Esophagus squamous epithelium (tissue), 5 donors: ENCODE measurements at places on chromosomes 4 and X.

DNA sequence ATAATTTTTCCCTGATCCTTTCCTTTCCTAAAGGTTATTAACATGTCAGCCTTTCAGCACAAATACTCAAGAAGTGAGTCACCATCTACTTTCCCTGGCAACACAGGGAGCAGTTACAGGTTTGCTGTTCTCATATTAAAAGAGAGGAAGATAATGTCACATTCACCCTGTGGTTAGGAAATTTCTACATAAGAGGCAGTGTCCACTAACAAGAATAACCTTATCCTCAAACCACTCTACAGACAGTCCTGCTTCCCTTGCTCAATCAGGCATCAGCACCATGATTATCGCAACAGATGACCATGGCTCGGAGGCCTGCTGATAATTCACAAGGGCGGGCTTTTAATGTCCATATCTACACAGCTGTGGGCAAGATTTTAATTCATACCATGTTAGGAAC, 30.9 kb downstream of the RNF150 start:
- DNase-seq: no peak

- DNase-seq: no peak
Measured at GRCh38 chrX:29082558-29082957, 495.3 kb downstream of the IL1RAPL1 start.

GRCh38 chrX:2650865-2651264, 40.2 kb upstream of the CD99 start:
- DNase-seq: no peak

- DNase-seq: no peak
Measured at GRCh38 chr4:95386410-95386809, 162.4 kb downstream of the UNC5C start.

DNA sequence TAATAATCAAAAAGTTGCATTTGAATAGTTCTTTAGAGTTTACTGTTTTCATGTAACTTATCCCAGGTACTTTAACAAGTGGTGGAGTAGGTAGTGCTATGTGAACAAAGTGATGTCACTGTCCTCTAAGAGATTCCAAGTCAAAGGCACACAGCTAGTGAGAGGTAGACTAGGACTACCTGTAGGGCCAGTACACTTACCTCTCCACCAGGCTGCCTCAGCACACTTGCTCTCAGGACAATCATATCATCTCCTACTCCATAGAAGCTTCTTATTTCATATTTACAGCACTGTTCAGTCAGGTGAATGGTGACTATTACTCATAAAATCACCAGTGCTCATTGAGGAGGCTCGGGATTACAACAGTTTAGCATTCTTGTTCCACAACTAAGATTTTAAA, 173.0 kb upstream of the EMCN start:
- DNase-seq: no peak

DNA sequence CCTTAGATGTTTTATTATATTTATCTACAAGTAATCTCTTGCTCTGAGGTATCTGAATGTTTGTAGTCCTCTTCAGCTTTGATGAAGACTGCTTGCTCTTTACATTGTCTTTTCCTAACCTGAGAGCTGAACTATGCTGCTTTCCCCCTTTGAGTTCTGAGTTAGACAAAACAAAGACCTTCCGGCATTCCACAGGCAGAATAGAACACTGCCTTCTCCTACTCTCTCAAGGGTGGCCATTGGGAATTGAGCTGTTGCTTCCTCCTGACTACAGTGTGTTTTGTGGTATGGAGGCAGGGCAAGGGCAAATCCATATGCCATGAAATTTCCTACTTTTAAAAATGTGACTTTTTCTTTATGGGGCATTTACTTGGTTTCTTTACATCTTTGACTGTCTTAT, 841.0 kb downstream of the FAM133A start:
- no peak for DNase-seq

GRCh38 chr4:7127576-7127975, 59.7 kb upstream of the GRPEL1 start:
- no peak for DNase-seq

- DNase-seq: no peak
Measured at GRCh38 chrX:64570204-64570603, 175.0 kb upstream of the MTMR8 start.

DNA sequence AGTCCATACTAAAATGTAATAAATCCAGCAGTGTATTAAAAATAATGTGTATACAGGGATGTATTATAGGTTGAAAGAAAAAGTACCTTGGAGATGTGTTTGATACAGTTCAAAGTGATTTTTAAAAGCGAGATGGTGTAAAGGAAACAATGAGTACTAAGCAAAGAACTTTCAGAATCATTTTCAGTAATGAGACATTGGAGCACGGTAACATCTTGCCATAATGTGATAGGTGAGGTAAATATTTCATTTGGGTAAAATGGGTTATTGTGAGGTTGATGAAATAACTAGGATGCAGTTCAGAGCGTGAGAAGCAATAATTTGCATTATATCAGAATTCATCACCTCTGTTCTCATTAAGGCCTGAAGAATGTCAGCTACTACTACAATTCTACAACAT, 25.9 kb downstream of the EIF2S3 start:
- no peak for DNase-seq

GRCh38 chr4:153809916-153810810, 21.3 kb upstream of the SFRP2 start:
- DNase-seq: no peak

DNA sequence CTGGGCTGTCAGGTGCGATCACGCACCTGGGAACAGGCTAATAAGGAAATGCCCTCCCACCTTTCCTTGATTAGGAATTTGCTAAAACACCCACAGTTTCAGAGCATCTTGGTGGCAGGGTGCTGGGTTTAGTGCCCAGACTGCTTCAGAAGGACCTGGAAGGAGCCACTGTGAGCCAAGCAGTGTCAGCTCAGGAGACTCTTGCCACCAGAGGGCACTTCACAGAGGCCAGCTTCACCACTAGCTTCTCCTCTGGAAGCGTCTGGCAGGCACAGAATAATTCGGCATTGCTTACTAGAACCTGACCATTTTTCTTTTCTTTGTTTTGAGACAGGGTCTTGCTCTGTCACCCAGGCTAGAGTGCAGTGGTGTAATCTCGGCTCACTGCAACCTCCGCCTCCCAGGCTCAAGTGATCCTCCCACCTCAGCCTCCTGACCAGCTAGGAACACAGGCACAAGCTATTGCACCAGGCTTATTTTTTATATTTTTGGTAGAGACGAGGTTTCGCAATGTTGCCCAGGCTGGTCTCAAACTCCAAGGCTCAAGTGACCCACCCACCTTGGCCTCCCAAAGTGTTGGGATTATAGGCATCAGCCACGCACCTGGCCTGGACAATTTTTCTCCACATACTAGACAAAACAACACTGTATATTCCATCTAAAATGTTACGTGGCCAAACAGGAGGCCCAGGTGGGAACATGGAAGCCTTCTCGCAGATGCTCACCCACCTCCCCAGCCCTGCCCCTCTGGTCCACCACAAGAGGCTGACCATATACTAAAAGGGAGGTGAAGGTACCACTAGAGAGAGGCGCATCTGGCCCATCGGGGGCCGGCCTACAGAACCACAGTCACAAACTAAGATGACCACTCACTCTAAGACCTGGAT, 14.1 kb downstream of the NOP14 start:
- DNase-seq: no peak

DNA sequence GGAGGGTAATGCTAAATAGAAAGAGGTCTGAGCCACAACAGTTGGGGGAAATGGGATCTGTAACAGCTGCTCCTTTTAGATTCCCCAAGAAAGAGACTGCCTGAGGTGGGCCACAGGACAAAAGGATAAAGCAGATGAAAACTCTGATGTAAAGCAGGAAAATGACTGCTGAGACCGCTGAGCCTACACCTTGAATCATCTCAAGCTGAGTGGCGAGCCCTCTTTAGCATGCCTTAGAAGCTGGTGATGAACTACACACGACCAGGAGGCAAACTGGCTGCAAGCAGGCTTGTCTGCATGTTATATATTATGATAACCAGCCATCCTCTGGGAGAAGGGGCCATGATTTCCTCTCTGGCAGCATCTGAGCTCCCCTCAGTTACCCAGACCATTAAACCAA, 88.4 kb downstream of the TTC29 start:
- DNase-seq: no peak

- no peak for DNase-seq
Measured at GRCh38 chrX:107738272-107738671, 37.3 kb downstream of the TSC22D3 start.

DNA sequence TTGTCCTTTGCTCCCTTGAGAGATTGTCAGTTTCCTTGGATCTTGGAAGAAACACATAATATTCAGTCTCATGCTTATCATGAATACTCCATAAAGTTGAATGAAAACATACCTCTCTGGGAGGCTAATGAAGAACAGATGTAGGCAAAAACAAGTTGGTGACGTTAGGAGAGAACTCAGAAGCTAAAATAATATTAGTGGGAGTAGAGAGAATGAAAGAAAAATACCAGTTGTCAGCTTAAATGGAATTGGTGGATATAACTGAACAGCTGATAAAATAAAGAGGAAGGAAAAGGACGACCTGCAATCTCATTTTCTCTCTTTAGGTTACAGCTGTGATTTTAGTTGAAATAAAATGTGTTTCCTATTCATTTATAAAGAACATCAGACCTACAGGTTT, 124.8 kb downstream of the SNCA start:
- DNase-seq: no peak

DNA sequence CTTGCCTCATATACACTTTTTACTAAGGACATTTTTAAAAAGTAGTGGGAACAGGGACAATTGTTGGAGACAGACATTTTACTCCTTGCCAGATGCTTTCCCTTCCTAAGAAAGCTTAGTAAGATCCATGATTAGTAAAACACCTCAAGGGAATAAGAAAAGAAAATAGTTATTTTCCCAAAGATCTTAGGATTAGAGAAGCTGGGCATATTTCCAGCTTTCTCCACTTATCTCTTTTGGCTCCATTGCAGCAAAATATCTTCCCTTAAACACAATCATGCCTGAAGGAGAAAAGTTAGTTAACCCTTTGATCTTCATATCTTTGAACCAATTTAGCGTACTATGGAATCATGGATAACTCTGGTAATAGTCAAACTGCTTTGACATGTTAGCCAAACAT, 257.9 kb downstream of the PCDH18 start:
- no peak for DNase-seq

- DNase-seq: no peak
Measured at GRCh38 chr4:70842761-70843435, 3.2 kb upstream of the GRSF1 start.

DNA sequence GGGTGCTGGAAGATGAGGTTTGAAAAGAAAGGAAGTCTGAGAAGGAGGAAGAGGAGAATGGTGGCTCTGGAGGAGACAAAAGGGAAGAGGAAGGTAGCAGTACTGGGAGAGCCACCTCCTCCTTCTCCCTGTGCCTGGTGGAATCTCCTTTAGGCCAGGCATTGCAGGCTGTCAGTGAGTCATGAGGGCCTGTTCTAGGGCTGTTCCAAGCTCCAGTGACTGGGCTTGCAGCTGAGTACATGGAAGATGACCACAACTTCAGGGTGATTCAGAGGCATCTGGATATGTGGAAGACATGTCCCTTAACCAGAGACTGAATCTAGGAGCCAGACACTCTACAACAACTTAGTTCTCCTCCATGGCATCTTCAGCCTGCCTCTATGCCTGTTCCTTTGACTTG, 107.8 kb downstream of the EFNB1 start:
- no peak for DNase-seq

DNA sequence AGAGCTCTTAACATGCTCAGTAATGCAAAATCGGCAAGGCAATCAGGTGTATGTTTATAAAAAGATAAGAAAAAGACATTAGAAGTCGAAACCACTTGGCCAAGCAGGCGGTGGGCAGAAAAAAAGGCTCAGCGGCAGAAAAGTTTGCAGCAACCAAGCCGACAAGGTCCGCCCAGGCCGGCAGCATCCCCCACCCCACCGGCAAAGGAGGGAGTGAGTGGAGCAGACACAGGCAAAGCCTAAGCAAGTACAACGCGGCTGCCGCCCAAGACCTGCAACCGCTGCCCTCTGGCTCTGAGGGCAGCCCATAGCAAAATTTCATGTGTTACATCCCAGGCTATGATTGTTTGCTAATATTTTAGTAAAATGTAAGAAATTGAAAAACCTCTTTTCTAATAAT, 125.4 kb upstream of the ZCCHC13 start:
- no peak for DNase-seq

DNA sequence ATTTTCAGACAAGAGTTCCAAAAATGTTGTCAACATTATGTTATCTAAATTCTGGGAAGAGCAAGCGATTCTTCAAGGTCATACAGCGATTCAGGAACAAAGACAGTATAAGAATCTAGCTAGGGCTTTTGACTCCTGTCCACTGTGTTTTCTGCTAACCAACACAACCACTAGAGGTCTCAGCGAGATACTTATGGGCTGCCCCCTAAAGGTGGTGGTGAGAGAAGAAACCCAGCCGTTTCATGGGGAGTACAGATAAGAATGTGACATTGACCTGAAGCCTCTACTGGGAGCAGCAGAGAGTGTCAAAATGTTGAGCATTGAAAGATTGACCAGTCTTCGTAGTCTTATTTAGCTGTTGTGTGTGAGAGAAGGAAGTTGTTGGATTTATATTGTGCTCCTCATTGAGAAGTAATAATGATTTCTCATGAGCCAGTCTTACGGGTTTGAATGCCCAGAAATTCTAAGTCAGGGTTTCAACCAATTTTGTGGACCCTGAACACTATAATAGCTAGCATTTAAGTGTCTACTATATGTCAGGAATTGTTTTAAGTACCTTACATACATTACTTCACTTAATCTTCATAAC, 168.3 kb downstream of the SPRY1 start:
- no peak for DNase-seq

- no peak for DNase-seq
Measured at GRCh38 chrX:71650333-71650969, 16.9 kb upstream of the LOC101059915 start.

GRCh38 chrX:51332188-51332942, at the start of gene NUDT10:
TSS of gene NUDT10 (plus strand) at chrX:51332822. CDS start at chrX:51332966, 144 bp downstream.
- no peak for DNase-seq

GRCh38 chrX:48606091-48606490, 8.8 kb downstream of the WDR13 start:
- DNase-seq: no peak

GRCh38 chr4:8395504-8396296, 44.8 kb downstream of the ACOX3 start:
- DNase-seq: no peak

DNA sequence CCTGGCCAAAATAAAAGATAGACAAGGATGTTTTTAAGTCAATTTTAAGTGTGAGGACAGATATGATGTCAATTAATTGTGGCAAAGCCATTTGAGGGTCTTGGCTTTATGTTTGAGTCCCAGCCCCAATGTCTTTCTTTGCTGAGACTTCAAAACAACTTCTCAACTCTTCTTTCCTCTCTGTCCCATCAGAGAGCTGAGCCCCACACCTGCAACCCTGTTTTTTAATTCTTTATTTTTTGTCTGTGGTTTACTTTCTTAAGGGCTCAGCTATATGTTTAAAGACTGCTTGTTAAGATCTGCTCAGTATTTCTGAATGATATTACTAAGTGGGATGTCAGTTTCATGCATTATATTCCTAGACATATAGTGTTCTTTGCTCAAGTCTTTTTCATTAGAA, 164.3 kb downstream of the HS3ST1 start:
- DNase-seq: no peak
